Activated CD4-positive, alpha-beta T cell treated with anti-CD3 and anti-CD28 coated beads for 24 hours (primary cell): ENCODE measurements at places on chromosomes 11 and 22.

- no peak for DNase-seq
Measured at GRCh38 chr11:3006505-3007260, 14.6 kb upstream of the NAP1L4 start.

GRCh38 chr11:128022007-128022368 is 565.4 kb downstream of the ETS1 start:
- DNase-seq = no peak

- no peak for DNase-seq
Measured at GRCh38 chr22:39936523-39937145, 23.6 kb upstream of the TMA7B start.

DNA sequence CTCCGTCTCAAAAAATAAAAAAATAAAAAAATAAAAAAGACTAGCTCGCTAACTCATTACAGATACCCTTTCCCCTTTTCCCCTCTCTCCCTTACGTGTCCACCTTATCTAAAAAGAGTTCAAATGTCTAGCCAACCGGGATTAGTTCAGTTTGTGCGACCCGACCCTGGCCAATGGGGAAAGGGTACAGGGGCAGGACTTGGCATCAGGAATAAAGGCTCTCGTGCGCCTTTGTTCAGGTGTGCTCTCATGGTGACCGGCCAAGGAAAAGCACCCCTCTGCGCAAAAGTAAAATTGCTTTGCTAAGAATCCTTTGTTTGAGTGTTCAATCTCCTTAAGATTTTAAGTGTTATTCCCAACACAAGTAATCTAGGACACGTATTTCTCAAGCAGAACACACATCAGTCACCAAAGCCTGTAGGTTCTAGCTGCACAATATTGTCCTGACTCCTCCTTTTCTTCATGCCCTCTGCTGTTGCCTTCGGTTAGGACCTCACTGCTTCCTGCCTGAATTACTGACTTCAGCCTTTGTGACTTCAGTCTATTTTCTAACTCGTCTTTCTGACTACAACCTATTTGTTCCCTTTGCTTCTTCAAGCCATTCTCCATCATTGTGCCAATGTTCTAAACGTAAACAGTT is 20.7 kb upstream of the CECR2 start:
- DNase-seq = no peak

DNA sequence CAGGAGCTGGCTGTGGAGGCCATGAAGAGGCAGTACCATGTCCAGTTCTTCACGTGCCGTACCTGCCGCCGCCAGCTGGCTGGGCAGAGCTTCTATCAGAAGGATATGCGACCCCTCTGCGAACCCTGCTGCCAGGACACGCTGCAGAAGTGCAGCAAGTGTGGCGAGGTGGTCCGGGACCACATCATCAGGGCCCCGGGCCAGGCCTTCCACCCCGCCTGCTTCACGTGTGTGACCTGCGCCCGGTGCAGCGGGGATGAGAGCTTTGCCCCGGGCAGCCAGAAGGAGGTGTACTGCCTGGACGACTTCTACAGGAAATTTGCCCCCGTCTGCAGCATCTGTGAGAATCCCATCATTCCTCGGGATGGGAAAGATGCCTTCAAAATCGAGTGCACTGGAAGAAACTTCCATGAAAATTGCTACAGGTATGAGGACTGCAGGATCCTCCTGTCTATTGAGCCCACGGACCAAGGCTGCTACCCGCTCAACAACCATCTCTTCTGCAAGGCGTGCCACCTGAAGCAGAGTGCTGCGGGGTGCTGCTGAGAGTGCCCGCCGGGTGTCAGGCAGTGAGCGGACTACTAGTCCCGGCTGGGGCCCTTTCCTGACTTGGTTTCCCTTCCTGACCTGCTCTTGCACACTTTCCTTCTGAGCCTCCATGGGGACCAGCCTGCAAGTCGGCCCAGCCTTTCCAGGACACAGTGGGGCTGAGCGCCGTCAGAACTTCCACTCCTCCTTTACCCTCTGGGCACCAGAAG is 22.0 kb upstream of the PHF21A start:
- no peak for DNase-seq

GRCh38 chr22:27679693-27680488 is 121.7 kb downstream of the MN1 start:
- DNase-seq = no peak

DNA sequence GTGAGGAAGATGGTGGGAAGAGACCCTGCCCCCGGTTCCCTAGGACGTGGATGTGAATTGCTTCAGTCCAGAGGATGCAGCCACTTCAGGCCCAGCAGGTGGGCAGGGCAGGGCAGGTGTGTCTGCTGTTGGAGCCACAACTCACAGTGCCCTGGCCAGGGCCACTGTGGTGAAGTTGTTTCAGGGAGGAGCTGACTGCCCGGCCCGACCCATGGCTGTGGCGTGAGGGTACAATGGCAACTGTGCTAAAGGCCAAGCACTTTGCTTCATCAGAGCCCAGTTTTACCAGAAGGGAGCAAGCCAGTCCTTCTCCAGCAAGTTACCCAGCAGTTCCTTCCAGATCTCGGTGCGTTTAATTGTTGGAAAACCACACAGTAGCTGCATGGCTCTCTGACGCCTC is 1174.4 kb downstream of the BRD1 start:
- DNase-seq = no peak

DNA sequence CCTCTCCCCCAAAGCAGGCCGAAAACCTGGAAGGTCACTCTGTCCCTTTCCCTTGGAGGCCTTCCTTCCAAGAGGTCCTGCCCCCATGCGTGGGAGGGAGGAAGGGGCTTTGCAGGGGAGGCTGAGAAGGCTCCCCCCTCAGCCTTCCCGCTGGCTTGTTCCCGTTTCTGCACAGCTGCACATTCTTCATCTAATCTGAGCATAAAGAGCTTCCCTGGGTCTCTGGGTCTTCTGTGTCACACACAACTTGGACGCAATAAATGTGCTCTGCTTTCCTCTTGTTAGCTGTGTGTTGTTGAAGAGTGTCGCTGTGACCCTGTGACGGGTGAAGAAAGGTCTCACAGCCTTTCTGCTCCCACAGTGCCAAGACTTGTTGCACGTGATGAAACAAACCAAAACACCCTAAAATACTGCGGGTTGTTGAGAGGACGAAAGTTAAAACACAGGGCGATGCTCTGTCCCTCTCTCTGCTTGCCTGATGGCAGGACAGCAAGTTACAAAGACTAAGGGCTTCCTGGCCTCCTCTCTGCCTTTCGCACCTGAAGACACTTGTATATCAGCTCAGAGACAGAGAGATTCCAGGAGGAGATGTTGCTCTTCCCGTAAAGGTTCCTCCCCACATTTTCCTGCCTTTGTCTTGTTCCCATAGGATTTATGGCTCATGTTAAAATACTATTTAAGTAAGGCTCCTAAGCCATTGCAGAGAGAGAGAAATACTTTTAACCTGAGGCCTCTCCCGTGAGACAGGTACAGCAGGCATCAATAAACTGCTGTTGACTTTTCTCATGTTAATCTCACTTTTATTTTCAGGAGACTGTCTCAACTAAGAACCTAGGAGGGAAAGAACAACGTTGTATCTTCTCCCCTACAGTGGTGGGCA is 15.4 kb upstream of the IFITM3 start:
- no peak for DNase-seq

- DNase-seq = no peak
Measured at GRCh38 chr11:2398664-2399355, 1.7 kb upstream of the TSSC4 start.

- no peak for DNase-seq
Measured at GRCh38 chr11:78949976-78950690, 375.5 kb upstream of the NARS2 start.

DNA sequence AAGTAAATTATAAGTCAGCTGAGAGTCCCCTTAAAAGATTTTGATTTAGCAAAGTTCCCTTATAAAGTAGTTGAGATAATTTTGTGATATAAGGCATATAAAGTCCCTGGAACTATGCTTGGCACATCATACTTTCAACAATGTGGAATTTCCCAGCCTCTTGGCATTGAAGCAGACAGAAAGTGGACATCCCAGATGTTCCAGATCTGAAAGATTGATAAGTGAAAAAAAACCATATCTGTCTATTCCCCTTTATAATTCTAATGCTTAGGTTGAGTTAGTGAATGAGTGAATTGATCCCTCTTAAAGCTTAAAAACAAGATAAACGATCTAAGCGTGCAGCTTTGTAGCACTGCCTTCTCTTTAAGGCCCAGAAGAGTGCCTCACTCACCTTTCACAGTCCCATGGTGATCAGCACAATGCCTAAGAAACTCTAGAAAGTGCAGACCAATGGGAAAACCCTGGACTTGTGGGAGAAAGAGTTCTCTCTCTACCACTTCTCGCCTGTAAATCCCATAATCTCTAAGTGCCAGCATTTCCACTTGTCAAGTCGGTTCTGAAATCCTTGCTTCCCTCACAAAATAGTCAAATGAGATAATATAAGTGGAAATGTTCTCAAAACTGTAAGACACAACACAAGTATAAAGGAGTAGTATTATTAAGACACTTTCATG is 17.8 kb downstream of the FIBIN start:
- no peak for DNase-seq

DNA sequence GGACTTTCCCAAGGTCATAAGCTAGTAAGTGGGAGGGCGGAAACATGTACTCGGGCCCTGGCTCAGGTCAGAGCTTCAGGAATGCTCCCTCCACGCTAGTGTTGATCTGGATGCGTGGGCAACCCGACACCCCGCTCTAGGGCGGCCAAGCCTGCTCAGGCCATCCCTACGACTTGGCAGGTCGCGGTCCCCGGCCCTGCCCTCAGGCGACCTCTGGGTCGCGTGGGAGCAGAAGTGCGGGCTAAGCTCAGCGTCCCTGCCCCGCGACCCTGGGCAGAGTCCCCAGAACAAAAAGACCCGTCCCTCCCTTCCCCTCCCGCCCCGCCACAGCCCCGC is 781 bp upstream of the TEF start:
- DNase-seq = no peak

- no peak for DNase-seq
Measured at GRCh38 chr11:113409526-113409925, 21.9 kb downstream of the ANKK1 start.

DNA sequence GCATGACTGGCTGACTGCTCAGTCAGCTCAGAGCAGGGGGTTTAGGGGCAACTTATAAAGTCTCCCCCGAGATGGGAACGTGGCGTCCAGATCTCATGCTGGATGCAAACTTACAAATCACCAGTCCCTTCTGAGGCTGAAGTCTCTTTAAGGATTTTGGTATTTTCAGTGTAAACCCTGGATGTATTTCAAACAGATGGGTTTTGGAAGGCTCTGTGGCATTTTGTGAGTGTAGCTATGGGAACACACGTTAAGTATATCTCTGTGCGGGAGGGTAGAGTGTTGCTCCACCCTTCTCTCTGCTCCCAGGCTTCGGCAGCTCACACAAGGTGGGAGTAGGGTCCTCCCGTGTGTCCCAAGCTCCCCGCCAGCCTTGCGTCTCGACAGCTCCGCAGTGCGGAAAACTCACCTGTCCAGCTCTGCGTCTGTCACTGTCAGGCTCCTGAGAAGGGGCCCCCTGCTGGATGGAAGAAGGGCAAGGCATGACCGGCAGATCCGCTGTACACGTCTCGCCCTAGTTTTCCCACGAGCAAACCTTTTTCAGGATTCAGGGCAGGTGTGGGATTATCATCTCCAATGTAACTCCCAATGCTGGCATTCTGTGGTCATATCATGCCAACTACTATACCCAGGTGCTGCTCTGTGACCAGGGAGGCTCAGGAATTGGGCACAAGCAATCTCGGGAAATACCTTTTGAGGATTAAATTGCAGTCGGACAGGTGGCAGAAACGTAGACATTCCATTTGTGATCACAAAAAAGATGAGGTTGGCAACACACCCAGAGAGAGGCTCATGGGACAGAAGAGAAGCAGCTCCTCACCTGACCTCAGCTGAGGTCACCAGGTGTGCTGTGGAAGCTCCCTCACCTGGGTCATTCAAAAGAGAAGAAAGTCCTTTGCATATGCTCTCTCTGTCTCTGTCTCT is 313.9 kb upstream of the B3GAT1 start:
- DNase-seq = no peak

- DNase-seq = no peak
Measured at GRCh38 chr11:108854346-108854745, 189.5 kb downstream of the DDX10 start.

- no peak for DNase-seq
Measured at GRCh38 chr22:36948273-36949225, 35.1 kb downstream of the CSF2RB start.

- no peak for DNase-seq
Measured at GRCh38 chr11:33405834-33406602, 148.8 kb downstream of the HIPK3 start.

DNA sequence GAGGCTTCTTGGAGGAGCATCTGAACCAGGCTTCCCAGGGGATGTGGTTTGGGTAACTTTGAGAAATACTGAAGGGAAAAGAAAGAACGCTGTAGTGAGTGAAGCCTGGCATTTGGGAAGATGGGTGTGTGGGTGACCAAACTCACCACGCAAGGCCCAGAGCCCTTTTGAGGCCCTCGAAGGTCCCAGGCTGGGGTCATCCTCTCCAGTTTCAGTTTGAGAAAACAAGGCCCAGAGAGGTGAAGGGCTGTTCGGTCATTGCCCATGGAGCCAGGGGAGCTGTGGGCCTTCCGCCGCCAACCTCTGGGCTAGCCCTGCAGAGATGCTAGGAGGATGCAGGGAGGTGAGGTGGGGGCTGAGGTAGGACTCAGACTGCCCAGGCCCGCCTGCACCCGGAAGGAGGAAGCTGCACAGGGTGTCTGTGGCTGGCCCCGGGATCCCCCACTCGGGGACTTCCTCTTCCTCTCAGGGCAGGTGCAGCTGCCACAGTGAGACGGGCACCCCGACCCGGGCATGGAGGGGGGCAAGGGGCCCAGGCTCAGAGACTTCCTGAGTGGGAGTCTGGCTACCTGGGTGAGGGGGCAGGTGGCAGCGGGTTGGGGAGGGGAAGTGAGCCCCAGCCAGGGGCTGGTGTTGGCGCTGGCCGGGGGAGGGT is at the start of gene CCDC88B:
Gene CCDC88B, plus strand, starts transcription at position 451 of the 655 bp plus-strand sequence. Its CDS starts 63 bp downstream, at position 514.
- DNase-seq = peak; percentile 68

DNA sequence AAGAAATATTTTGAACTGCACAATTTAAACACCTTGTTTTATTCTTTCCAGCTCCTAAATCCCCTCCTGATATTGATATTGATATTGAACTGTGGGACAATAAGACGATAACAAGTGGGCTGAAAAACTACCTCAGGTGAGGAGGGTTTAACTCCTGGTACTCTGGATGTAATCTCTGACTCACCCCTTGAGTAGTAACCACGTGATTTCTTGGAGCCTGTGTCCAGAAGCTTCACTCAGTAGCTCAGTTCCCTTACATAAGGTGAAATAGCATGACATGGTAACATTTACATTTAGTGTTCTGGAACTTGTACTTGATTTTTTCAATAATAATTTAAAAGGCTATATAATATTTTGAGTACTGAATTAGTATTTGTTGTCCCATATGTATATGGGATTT is 168.0 kb downstream of the PGR start:
- DNase-seq = no peak

- peak; percentile 23 for DNase-seq
Measured at GRCh38 chr22:44567846-44568493, 69.9 kb upstream of the RTL6 start.

DNA sequence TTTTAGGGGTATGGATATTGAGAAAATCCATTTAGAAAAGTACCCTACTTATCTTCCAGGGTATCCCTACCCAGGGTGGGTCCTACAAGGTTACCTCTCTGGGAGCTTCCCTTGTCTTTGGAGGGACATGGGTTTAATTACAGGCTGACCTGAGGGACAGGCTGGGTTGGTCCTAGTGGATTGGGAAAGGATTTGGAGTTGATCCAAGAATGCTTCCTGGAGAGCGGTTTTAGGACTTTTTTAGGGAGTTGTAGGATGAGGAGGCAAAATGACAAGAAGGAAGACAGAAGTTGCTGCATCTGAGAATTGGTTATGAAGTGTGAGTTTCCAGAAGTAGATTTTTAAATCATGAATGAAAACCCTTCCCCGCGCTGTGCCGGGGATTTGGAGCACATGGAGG is 61.8 kb upstream of the CRTAM start:
- no peak for DNase-seq
